ENCODE measurements at places on chromosomes 11 and 22. TPM values are rescaled to one million over a fixed set of nuclear protein-coding genes. Genes with fewer than 3 reads are reported as not detected.

The B4GALNT4 gene
- 1.9 TPM for total RNA-seq

The HTR3A gene
- total RNA-seq: not detected

The TBX10 gene
- not detected for total RNA-seq

The TRIM29 gene
- total RNA-seq: 3.3 TPM

The C1QTNF5 gene
- not detected for total RNA-seq

The DGCR8 gene
- total RNA-seq: 53.1 TPM

DNA sequence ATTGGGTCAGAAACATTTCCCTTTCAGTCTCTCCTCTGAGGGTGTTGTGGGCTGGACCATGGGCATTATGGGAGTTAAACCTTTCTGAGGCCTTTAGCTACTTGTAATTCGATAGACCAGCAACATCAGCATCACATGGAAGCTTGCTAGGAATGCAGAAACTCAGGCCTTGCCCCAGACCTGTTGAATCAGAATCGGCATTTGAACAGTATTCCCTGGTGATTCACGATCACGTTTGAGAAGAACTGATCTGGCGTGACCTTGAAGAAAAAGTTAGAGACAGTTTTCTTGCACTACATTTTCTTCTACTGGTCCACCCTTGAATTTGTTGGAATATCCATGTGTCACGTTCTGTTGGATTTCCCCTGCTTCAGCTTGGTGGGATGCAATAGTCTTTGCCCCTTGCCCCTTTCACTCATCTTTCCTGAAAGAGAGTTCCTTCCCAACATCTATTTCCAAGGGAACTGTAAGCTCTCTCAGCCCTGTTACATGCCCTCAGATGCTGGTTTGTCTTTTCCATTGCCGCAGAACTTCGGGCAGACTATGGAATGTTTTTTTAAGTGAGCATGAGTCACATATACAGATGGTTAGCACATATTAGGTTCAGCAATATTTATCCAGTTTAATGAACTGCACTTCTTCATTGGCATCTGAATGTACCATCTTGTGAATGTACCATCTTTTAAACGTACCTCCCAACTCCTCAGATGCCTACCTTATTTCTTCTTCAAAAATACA, 23.9 kb downstream of the EHF start:
- H3K4me3 ChIP-seq: peak overlapping the region; percentile 71
- no peaks in the 10 kb centered on the region for H3K27me3 ChIP-seq
- no peak for DNase-seq
- peaks cover 95% of the 10 kb centered on the region for H3K36me3 ChIP-seq
- H3K27ac ChIP-seq: peak overlapping the region; percentile 62

- no peak for DNase-seq
- H3K4me3 ChIP-seq: no peak overlapping the region
- H3K36me3 ChIP-seq: no peaks in the 10 kb centered on the region
- no peaks in the 10 kb centered on the region for H3K4me1 ChIP-seq
Measured at GRCh38 chr11:113392236-113392921, 4.8 kb downstream of the ANKK1 start.

DNA sequence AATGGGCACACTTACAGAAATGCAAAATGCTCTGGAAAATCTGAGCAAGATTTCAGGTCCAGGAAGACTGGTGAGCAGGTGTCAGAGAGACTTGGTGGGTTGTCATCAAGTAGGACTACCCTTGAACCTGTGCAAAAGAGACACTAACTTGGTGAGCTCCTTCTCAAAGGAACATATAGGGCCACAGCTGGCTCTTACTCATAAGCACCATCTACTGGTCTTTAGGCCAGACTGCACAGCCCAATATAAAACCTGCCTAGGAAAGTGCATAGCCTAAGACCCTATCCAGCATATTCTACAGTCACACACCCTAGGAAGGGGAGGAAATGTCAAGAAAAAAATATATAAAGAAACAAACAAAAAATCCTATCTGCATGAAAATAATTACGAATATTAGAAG, 18.2 kb upstream of the OR10W1 start:
- H3K27ac ChIP-seq: no peak overlapping the region
- no peaks in the 10 kb centered on the region for H3K27me3 ChIP-seq
- peak; percentile 38 for DNase-seq
- no peaks in the 10 kb centered on the region for H3K36me3 ChIP-seq

DNA sequence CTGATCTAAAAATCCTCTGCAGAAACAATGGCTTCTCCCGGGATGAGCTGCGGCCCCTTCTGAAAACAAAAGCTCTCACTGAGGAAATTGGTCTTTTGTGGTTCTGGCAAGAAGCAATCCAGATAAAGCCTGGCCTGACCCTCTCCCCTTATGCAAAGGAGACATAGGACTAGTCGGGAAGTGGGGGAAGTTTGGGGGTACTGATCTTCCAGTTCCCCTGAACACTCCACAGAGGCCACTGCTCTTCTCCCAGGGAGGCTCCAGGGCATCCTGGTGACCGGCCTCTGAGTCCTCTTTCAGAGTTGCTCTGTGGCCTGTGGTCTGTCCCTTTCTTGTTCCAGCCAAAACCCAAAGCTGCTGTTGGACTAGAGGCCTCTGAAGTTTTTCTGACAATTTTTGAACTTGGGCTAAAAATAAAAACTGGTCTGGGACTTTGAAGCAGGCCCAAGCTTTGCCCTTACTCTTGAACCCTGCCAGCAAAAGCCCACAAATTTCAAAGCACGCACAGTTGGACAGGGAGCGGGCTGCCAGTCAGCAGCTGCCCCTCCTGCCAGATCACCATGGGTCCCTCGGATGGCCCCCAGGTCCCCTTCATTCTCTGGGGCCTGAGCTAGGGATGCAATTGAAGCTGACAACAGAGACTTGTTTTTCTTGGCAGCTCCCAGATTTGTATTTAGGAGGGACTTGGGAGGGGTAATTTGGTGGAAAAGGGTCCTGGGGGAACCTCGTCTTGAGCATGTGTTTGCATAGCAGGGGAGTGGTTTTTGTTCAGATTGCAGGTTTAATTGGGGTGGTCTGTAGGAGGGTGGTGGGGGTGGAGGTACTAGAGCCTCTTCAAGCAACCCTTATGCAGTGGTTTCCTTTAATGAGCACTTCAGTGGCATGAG, 381.6 kb upstream of the CADM1 start:
- H3K27me3 ChIP-seq: peaks cover 8% of the 10 kb centered on the region
- H3K36me3 ChIP-seq: no peaks in the 10 kb centered on the region
- no peaks in the 10 kb centered on the region for H3K4me1 ChIP-seq
- no peak overlapping the region for H3K4me3 ChIP-seq
- H3K27ac ChIP-seq: no peak overlapping the region

- no peak overlapping the region for H3K27ac ChIP-seq
- H3K36me3 ChIP-seq: peaks cover 32% of the 10 kb centered on the region
- H3K27me3 ChIP-seq: no peaks in the 10 kb centered on the region
- no peak overlapping the region for H3K4me3 ChIP-seq
- H3K4me1 ChIP-seq: peaks cover 37% of the 10 kb centered on the region
Measured at GRCh38 chr11:64864473-64865285, 13.7 kb downstream of the EHD1 start.

DNA sequence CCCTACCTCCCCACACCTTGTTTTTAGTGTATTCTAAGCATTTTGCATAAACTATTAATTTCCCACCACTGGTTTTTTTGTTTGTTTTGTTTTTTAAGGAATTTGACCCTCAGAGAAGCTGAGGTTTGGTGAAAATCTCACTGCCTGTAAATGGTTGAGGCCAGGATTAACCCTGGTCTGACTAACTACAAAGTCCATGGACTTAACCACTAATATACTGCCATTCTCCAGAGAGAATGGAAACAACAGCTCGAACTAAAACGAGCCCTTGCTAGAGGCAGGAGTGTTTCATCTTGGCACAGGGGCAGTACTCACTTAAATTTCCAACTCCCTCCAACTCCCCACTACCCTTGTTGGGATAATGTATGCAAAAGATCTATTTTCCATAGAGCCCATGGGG, 3.0 kb downstream of the CTNND1 start:
- H3K27me3 ChIP-seq: no peaks in the 10 kb centered on the region
- peaks cover 48% of the 10 kb centered on the region for H3K4me1 ChIP-seq
- H3K27ac ChIP-seq: peak overlapping the region; percentile 99
- peaks cover 80% of the 10 kb centered on the region for H3K36me3 ChIP-seq
- peak overlapping the region; percentile 88 for H3K4me3 ChIP-seq

DNA sequence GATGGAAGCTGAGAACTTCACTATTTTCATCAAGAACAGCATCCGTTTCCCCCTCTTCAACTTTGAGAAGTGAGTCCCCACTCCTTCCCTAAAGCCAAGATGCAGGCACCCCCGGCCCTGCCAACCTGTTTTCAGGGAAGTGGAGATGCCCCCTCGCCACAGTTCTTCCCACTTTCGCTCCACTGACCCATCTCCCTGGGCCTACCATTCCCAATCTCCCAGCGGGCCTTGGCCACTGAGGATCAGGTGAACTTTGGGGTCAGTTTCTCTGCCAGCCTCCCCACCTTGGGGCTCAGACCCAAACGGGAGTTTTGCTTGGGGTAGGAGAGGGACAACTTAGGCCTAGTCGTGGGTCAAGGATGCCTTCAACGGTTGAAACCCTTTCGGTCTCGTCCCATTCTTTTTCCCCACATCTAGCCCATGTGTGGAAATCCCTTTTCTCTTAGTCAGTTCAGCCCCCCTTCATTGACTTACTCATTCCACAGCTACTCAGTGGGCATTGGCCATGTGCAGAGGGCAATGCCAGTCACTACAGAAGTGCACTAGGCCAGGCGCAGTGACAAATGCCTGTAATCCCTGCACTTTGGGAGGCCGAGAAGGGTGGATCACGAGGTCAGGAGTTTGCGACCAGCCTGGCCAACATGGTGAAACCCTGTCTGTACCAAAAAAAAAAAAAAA, 10.6 kb downstream of the P2RX3 start:
- H3K4me3 ChIP-seq: no peak overlapping the region
- H3K27ac ChIP-seq: no peak overlapping the region
- H3K36me3 ChIP-seq: no peaks in the 10 kb centered on the region

- H3K27ac ChIP-seq: no peak overlapping the region
- H3K27me3 ChIP-seq: peaks cover 15% of the 10 kb centered on the region
- no peak for DNase-seq
- no peaks in the 10 kb centered on the region for H3K36me3 ChIP-seq
Measured at GRCh38 chr22:32127904-32128303, 31.2 kb downstream of the C22orf42 start.

DNA sequence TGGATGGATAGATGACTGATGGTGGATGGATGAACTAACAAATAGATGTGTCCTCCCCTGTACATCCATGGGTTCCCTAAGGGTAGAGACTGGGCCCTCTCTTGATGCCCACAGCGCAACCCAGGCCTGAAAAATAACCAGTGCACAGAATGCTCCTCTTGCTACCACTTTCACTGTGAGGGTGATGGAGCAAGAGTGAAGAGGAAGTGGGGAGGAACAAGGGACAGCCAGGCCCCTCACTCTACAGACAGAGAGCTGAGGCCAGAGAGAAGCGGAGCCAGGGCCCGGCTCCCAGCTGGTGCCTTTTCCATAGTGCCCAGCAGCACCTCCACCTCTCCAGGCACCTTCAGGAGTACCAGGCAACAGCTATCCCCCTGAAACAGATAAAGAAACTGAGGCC, 67.7 kb downstream of the THAP12 start:
- DNase-seq: no peak
- no peak overlapping the region for H3K4me3 ChIP-seq
- H3K4me1 ChIP-seq: no peaks in the 10 kb centered on the region
- peaks cover 53% of the 10 kb centered on the region for H3K27me3 ChIP-seq
- no peak overlapping the region for H3K27ac ChIP-seq
- H3K36me3 ChIP-seq: no peaks in the 10 kb centered on the region
